ENCODE measurements at places on chromosomes 12 and 14.

GRCh38 chr12:110530511-110530910 is 28.4 kb downstream of the RAD9B start:
- no peak for DNase-seq

DNA sequence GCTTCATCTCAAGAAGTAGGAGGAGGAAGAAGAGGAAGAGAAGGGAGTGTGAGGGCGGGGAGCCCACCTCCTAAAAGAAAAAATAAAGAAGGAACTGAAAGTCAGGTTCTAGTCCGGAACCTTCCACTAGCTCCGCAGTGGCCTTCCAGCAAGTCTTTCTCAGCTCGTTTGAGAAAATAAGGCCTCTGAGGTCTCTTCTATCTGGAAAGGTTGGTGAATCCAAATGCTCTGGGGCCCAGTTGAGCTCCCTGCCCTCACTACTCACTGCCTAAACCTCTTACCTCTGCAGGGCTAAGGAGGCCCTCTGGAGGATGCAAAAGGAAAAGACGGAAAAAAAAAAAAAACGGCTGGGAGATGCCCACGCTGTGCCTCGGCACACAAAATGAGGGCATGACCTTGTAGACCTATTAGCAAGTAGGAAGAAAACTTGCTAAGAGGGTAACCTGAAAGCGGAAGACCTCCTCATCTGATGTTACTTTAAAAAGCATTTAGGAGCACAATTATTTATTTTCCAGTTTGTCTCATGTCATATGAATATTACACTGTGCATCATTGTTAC is 35.9 kb downstream of the FBLN5 start:
- DNase-seq: peak; percentile 16

GRCh38 chr14:58738876-58739275 is 101.1 kb downstream of the DACT1 start:
- DNase-seq: no peak

GRCh38 chr12:25458047-25458552 is 95.0 kb downstream of the LMNTD1 start:
- no peak for DNase-seq

GRCh38 chr14:23103581-23103980 is 1.2 kb downstream of the CIROP start:
- DNase-seq: no peak

DNA sequence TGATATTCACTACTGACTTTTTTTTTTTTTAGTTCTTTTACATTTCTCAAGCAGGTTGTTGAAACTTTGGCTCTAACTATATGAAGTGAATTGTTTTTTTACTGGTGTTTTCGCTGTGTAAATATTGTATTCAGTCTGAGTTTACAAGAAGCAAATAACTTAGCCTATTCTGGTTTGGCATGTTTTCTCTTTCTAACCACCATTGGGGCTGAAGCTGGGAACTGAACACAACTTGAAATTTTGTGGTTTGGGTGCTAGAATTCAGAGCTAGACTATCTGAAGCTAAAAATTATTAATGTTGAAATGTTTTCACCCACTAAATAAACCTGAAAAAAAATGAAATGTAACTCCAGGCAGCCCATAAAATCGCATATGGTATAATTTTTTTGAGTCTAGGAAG is 37.2 kb downstream of the RAD51B start:
- no peak for DNase-seq
